Muscle of arm (tissue), 14 donors: ENCODE measurements at places on chromosomes 12 and 14. TPM values are rescaled to one million over a fixed set of nuclear protein-coding genes. Genes with fewer than 3 reads are reported as not detected.

The DAO gene
- 0.28 TPM for polyA plus RNA-seq

DNA sequence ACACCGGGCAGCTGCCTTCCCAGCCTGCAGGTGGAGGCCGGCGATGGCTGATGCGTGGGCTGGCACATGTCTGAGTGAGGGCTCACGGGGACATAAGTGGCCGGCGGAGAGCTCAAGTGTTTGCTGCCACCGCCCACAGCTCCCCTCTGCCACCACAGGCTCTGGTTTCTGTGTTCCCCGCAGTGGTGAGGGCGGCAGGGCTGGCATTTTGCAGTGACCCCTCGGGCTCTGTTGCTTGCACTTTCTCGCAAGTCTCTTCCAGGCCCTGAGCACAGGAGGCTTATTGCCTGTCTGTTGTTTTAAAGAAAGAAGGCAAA lies 271.0 kb upstream of the RTL1 start:
- no peak for DNase-seq

GRCh38 chr14:104081951-104082464 lies 3.5 kb upstream of the ASPG start:
- DNase-seq: no peak

GRCh38 chr14:91373591-91374254 lies 43.9 kb downstream of the CCDC88C start:
- no peak for DNase-seq

The C2CD5 gene
- 32.8 TPM for polyA plus RNA-seq

DNA sequence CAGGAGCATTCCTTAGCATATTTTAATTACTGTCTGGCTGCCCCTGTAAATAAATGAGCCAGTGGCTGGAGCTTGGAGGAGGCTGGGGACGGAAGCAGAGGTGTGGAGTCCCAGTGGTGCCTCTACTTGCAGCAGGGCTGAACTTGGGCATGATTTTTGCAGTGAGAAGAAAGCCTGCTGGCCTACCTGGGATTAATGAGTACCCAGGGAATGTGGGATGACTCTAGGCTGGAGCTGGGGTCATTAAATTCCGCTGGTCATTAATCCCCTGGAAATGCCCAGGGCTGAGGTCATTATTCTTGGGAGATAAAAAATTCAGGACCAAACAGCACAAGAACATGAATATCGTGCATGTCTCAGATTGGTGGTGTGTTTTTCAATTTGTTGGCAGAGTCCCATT lies 753.3 kb downstream of the VRK1 start:
- no peak for DNase-seq

- DNase-seq: no peak
Measured at GRCh38 chr12:131084341-131085011, 130.8 kb downstream of the ADGRD1 start.

The ZFC3H1 gene
- 45.3 TPM for polyA plus RNA-seq

GRCh38 chr12:25903603-25904245 lies 54.8 kb upstream of the RASSF8 start:
- DNase-seq: no peak

DNA sequence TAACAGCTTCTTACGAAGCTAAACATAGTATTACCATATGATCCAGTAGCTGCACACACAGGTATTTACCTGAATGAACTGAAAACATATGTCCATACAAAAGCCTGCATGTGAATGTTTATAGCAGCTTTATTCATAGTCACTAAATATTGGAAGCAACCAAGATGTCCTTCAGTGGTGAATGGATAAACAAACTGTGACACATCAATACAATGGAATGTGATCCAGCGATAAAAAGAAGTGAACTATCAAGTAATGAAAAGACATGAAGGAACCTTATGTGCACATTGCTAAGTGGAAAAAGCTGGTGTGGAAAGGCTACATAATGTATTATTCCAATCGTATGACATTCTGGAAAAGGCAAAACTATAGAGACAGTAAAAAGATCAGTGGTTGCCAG lies 38.1 kb upstream of the JDP2 start:
- no peak for DNase-seq

- DNase-seq: no peak
Measured at GRCh38 chr12:52033446-52034140, 17.6 kb upstream of the NR4A1 start.

The ATN1 gene
- 59.3 TPM for polyA plus RNA-seq

GRCh38 chr12:12933742-12934141 lies 18.2 kb downstream of the GPRC5D start:
- no peak for DNase-seq

- no peak for DNase-seq
Measured at GRCh38 chr12:128266086-128266485, 884 bp upstream of the TMEM132C start.

- no peak for DNase-seq
Measured at GRCh38 chr14:75334549-75335051, 56.0 kb downstream of the FOS start.

- DNase-seq: no peak
Measured at GRCh38 chr14:96303981-96304380, 48.0 kb downstream of the BDKRB1 start.

The TAS2R7 gene
- polyA plus RNA-seq: not detected

The RPGRIP1 gene
- polyA plus RNA-seq: not detected

The PSMB11 gene
- not detected for polyA plus RNA-seq

The SPTB gene
- polyA plus RNA-seq: 167 TPM

DNA sequence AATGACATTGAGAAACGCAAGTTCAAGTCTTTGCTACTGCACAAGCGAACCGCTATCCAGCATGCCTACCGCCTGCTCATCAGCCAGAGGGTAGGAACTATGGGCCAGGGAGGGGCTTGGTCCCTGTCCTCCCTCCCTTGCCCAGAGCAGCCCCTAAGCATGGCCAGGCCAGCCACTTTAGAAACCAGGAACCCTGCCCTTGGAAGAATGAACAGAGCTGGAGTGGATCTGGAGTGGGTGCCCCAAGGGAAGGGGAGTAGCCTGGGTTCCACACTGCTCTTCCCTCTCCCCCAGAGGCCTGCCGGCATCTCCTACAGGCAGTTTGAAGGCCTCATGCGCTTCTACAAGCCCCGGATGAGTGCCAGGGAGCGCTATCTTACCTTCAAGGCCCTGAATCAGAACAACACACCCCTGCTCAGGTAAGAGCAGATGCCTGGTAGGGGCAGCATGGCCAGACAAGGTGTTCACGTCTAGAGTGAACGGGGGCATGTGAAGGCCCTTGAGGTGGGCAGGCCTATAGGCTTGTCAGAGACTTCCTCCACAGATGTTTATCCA lies 55.8 kb downstream of the TPCN1 start:
- DNase-seq: no peak

DNA sequence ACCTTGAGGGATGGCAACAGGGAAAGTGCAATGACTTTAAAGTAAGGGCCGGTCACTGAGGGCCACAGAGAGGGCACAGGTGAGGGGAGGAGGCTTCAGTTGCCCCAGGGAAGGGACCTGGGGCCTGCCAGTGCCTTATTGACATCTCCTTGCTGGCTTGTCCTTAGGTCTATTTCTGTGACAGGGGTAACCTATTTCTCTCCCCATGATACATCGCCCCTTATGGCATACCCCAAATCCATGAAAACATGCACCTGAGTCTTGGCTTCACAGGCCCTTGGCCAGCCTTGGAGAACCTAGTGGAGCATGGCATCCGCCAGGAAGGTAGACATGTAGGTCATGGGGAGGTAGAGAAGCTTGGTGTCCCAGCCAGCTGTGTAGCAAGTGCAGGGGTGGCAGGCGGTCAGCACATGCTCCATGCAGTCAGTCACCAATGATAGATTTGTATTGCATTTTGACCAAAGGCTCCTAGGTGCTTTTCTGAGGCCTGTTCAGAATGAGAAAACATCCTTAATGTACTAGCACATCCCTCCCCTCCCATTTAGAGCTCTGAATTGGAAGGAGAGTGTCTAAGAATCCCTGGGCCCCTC lies 23.6 kb upstream of the RDH16 start:
- DNase-seq: no peak

DNA sequence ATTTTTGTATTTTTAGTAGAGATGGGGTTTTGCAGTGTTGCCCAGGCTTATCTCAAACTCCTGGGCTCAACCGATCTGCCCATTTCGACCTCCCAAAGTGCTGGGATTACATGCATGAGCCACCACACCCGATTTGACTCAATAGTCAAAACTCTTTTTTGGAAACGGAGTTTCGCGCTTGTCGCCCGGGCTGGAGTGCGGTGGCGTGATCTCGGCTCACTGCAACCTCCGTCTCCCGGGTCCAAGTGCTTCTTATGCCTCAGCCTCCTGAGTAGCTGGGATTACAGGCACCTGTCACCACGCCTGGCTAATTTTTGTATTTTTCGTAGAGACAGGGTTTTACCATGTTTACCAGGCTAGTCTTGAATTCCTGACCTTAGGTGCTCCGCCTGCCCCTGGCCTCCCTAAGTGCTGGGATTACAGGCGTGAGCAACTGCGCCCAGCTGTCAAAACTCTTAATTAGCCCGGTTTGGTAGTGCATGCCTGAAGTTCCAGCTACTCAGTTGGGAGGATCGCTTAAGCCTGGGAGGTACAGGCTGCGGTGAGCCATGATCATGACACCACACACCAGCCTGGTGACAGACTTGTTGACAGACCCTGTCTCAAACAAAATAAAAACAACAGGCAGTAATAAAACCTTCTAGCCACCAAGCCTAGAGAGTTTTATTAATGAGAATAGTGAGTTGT lies 12.4 kb downstream of the MED21 start:
- DNase-seq: no peak

DNA sequence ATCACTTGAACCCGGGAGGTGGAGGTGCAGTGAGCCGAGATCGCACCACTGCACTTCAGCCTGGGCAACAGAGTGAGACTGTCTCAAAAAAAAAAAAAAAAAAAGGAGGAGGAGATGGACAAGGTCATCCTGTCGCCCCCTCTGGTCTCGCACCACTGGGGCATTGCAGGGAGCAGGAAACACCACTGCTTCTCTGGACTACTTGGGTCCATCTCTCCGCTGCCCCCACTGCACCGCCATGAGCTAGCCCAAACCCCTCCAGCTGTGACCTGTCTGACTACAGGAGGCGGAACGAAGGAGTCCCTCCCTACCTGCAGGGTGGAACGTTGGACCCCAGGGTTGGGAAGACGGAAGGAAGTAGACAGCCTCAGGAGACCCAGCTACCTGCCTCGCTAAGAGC lies 18.2 kb upstream of the FAM222A start:
- no peak for DNase-seq

- peak; percentile 84 for DNase-seq
Measured at GRCh38 chr14:91947475-91948184, at the start of gene FBLN5. FBLN5 (minus strand) TSS chr14:91947694; CDS start chr14:91947229, 465 bp downstream.

DNA sequence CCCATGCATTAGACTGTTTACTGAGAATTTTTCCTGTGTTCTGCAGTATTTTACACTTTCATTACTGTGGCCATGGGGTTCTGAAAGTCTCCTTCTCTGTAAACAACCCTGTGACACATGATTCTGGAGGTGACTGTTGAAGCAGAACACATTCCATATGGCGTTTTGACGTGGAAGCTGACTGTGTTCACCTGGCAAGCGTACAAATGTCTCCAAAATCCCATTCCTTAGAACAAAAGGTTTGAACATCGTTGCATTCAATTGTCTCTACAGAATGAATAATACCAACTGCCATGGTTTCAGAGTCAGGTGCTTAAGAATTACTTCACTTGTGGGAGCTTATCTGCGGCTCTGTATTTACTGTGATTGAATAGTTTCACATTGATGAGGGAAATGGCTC lies 485.6 kb upstream of the TMEM132C start:
- DNase-seq: no peak

- no peak for DNase-seq
Measured at GRCh38 chr14:34252227-34252626, 209.8 kb downstream of the SPTSSA start.

GRCh38 chr14:90641615-90642243 lies 174.5 kb downstream of the TTC7B start:
- no peak for DNase-seq
